ENCODE measurements at places on chromosomes 16 and 17. TPM values are rescaled to one million over a fixed set of nuclear protein-coding genes. Genes with fewer than 3 reads are reported as not detected.

KRTAP9-4 gene
- not detected for total RNA-seq

- no peak for DNase-seq
These were observed 52.4 kb upstream of the ALOX12 start for GRCh38 chr17:6943406-6943805.

- DNase-seq, result no peak
These were observed 2.1 kb upstream of the SEZ6 start for GRCh38 chr17:29007860-29008455.

SHISA9 gene
- 3.1 TPM for total RNA-seq

DNA sequence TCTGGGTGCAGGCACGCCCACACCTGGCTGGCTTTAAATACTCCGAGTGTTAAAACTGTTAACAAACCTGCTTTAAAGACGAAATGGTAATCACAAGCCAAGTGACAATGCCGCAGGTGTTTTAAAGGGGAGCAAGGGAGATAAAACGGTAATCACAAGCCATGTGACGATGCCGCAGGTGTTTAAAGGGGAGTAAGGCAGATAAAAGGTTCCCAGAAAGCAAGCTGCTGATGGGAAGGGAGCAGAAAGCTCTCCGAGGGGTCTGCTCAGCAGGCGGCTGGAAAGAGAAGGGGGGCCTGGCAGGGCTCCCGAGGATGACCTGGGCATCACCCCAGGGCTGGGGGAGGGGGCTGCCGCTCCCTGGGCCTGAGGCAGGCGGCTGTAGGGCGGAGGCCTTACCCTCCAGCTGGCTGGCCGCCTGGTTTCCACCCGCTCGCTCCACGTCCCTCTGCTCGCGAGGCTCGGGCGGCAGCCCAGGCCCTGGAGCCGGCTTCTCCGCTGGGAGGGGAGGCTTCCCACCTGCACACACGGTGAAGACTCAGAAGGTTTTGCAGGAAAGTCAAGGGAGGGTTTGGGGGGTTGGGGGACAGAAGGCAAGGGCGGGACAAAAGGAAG is 12.1 kb downstream of the NDUFAF8 start:
- DNase-seq, result no peak

C16orf92 gene
- not detected for total RNA-seq

- DNase-seq, result no peak
These were observed 277.1 kb downstream of the CEP112 start for GRCh38 chr17:65914784-65915342.

DNA sequence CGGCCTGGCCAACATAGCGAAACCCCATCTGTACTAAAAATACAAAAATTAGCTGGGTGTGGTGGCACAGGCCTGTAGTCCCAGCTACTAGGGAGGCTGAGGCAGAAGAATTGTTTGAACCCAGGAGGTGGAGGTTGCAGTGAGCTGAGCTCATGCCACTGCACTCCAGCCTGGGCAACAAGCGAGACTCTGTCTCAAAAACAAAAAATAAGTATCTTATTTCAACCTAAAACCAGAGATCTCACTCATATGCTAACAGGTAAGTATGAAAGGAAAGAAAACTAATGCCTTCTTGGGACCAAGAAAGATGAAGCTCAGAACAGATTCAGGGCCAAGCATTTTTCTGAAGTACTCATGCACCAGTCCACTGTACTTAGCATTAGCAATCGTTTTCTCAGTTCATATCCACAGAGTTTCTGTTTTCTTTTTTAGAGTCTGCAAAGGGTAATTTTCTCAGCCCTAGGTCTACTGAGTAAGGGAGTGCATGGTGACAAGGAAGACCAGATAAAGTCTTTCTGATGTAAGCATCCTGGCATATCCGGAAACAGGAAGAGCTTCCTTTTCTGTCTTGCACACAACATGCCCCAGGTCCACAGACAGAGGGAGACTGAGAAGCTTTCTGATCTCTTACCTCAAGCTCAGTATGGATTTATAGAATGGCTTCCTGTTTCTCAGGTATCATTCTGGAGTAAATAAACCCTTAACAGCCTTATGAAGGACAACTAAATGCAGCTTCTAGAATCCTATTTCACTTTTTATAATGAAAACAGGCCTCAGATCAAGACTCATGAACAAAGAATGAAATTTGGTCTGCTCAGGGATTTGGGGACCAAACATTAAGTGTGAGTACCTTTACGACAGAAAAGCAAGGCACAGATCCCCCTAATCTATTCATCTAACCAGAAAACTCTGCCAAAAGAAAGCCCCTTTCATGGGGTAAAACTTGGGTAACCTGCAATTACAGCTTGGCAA is 38.7 kb upstream of the FOXJ1 start:
- DNase-seq, result no peak

DNA sequence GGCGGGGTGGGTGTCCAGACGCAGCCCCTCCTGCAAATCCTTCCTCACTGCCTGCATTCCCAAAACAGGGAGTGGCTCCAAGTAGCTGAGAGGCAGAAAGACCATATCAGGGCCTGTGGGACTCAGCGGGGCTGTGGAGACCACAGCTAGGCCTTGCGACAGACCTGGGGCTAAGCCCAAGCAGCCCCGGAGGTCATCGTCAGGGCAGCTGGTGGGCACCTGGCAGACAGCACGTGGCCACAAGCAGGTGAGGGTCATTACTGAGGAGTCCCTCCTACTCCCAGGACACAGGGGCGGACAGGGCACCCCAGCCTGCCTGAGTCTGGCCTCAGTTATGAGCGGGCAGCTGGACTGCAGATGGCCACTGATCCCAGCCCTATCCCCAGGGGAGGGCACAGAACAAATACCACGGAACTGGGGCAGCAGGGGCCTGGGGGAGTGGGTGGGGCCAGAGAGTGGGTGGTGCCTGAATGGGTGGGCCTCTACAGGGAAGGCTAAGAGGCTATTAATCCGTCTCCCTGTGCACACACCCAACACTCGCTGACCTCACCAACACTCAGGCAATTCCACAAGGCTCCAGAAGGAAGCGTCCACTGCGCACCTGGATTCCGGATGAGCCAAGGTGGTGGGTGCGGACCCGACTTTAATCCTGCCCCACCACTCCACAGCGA is 8.5 kb downstream of the HS3ST6 start:
- DNase-seq, result no peak

GFAP gene
- total RNA-seq, result not detected

- DNase-seq, result no peak
These were observed 163.4 kb downstream of the LAT start for GRCh38 chr16:29148131-29148691.
